ENCODE measurements at places on chromosomes 1 and 21.

GRCh38 chr1:66374561-66375111 is 159.3 kb upstream of the SGIP1 start:
- DNase-seq, result peak; percentile 83

DNA sequence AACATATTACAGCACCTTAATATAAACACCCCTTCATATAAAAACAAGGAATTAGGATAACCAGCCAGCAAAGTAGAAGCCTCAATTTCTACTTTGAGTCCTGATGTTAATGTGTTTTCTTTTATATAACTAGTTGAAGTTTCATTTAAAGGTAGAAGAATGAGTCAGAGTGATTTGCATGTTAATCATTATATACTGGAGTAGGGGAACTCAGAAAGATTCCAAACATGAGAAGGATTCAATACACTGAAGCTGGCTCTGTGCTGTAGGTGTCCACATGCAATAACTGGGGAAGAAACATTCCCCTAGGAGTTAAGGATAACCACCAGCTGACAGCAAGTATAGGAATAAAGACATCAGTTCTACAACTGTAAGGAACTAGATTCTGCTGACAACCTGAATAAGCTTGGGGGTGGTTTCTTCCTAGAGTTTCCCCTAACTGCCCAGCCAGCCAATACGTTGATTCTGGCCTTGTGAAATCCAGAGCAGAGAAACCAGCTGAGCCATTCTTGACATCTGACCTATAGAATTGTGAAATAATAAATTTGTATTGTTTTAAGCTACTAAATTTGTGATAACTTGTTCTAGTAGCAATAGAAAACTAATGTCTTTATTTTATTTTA is 33.4 kb upstream of the RNPC3 start:
- DNase-seq, result no peak

DNA sequence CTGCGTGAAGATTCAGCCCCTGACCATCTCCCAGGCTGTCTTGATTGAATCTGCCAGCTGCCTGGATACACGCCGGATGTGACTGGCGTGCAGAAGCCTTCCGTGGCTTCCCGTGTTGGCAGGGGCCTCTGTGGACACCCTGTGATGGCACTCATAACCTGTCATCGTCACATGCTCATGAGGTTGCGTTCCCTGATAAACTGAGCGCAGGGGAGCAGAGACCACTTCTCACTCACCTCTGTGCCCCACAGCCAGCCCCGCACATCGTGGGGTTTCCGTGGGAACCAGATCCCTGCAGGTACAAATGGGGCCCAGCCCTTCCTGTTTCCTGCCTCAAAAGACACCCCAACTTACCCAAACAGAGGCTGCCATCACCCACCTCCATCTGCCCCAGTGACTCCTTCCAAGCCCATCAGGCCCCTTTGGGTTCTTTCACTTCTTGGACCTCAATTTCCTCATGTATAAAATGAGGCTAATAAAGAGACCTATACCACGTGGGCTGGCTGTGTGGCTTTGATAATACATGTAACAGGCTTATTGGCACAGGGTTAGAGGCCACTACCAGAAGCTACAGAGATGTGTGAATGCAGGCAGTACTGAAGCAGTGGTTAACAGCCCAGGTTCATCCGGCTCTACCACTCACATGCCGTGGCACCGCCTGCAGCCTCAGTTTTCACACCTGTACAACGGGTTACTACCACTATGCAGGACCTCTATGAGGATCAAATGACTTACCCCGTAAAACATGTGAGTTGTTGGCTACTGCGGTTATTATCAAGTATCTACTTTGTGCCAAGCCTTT is 23.6 kb downstream of the HTR6 start:
- no peak for DNase-seq

DNA sequence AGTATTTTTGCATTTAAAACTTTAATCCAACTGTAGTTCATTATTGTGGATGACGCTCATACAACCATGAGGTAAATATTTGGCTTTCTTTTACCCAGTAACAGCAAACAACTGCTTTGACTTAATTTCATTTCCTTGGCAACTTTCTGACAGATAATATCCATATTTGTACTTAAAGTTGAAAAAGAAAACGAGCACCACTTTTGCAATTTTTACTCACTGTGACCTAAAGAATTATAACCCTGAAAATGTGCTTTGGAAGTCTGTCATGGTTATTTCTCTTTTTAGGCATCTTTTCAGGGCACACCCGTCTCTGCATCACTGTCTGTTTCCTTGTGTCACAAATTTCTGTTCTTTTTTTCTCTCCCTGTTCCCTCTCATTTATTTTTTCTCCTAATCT is 918 bp upstream of the CD2 start:
- DNase-seq, result no peak

GRCh38 chr1:27071049-27071416 is 58.4 kb upstream of the TENT5B start:
- DNase-seq, result no peak
